Cardiac muscle cell (in vitro differentiated cells and primary cell): ENCODE measurements at places on chromosomes 6 and 20. TPM values are rescaled to one million over a fixed set of nuclear protein-coding genes. Genes with fewer than 3 reads are reported as not detected.

The PI16 gene
- total RNA-seq, result 0.07 TPM in 1 of 2 replicates, not detected in the other

The SLC32A1 gene
- total RNA-seq, result not detected in 2 replicates

The CDH26 gene
- total RNA-seq, result 0.18 and 1.6 TPM in 2 replicates

DNA sequence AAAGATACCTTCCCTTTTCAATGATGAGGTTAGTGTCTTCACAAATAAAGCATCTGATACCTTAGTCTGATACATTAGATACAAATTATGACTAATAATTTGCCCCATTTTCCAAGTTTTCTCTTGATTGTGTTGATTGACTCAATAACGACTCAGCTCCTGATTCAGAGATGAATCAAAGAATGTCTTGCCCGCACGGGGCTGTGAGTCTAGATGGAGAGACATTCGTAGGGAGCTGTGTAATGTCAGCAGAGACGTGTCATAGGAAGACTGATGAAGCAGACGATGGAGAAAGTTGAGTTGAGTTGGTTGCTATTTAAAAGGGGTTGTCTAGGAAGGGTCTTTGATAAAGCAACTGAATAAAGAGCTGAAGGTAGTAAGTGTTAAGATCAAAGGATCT, 78.2 kb downstream of the TSHZ2 start:
- DNase-seq, result no peak

The UBR2 gene
- 18.9 and 22.6 TPM in 2 replicates for total RNA-seq
